Calu3 (cell line): ENCODE measurements at places on chromosomes 5 and 9. TPM values are rescaled to one million over a fixed set of nuclear protein-coding genes. Genes with fewer than 3 reads are reported as not detected.

The EPB41L4A gene
- 27.6 and 28.6 TPM in 2 replicates for total RNA-seq

The SOHLH1 gene
- total RNA-seq, result not detected in 2 replicates

The SERF1A gene
- total RNA-seq, result 2.0 and 5.3 TPM in 2 replicates

The TMOD1 gene
- 0.14 and 0.15 TPM in 2 replicates for total RNA-seq

The PCDHAC2 gene
- 12.6 and 17.1 TPM in 2 replicates for total RNA-seq

The AMBP gene
- total RNA-seq, result 2.7 and 3.9 TPM in 2 replicates

The RORB gene
- total RNA-seq, result 0.07 TPM in 1 of 2 replicates, not detected in the other

The CCL28 gene
- total RNA-seq, result 9.9 and 12.2 TPM in 2 replicates

The LCN6 gene
- total RNA-seq, result not detected in 2 replicates

The CDHR2 gene
- 7.8 and 13.3 TPM in 2 replicates for total RNA-seq

The GDNF gene
- not detected in 2 replicates for total RNA-seq

The TPD52L3 gene
- total RNA-seq, result not detected in 2 replicates

The PAEP gene
- 0.45 TPM in 1 of 2 replicates, not detected in the other for total RNA-seq

The GPRIN1 gene
- 11.5 and 12.6 TPM in 2 replicates for total RNA-seq

The IFNB1 gene
- 0.42 and 0.61 TPM in 2 replicates for total RNA-seq

The RAI14 gene
- total RNA-seq, result 56.2 and 84.3 TPM in 2 replicates

The AK6 gene
- total RNA-seq, result 32.9 and 33.6 TPM in 2 replicates
